H54 (cell line): ENCODE measurements at places on chromosomes 5 and 9.
A peak's percentile ranks its signal among the peaks of the same experiment; 100 is the strongest.

DNA sequence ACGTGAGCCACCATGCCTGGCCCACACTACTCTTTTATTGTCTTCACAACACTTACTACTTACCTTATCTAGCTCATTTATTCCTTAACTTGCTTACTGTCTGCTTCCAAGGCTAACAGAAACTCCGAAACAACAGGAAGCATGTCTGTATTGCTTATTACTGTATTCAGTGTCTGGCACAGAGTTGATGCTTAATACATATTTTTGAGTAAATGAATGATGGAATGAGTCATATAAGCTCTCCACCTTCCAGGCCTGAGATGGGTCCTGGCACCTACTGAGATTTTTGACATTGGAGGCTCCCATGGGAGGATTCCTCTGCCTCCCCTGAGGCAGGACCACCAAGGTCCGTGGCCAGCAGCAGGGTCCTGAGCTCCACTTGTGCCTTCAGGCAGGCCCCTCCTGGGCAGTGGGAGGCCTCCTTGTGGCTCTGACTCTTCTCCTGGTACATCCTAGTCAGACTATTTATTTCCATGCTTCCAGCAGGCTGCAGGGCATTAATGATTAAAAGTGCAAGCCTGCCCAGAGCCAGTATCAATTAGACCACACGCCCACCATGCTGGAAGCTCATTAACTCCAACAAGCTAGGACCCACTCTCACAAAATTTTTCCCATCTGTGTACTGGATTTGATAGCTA is 76.5 kb upstream of the CTNNA1 start:
- DNase-seq = no peak

- DNase-seq = no peak
Measured at GRCh38 chr5:121982893-121983285, 21.1 kb downstream of the SRFBP1 start.

- no peak for DNase-seq
Measured at GRCh38 chr5:154097031-154097430, 58.3 kb downstream of the MFAP3 start.

DNA sequence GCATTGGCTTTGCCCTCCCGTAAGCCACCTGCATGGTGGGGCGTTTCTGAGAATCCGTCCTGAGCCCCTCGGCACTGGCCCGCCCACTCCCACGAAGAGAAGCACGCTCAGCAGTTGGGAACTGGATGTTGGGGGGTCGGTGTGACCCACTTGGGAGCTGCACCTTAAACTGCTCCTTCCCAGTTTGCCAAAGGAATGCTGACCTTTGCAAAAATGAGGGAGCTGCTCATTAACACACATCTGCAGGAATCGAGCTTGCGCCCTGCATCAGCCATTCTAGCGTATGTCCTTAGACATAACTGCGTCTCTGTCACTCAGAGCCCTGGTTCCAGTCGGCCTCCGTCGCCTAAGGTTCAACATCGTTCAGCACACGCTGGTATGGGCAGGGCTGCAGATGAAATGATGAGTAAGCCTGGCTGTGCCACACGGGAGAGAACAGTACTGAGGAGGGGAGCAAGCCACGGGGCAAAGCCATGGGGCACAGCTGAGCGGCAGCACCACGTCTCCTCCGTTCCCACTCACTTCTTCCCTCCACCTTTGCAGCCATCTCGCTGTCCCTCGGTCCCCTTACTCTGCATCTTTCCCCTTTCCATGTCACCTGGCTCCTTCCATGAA is 28.8 kb upstream of the NCS1 start:
- DNase-seq = no peak

DNA sequence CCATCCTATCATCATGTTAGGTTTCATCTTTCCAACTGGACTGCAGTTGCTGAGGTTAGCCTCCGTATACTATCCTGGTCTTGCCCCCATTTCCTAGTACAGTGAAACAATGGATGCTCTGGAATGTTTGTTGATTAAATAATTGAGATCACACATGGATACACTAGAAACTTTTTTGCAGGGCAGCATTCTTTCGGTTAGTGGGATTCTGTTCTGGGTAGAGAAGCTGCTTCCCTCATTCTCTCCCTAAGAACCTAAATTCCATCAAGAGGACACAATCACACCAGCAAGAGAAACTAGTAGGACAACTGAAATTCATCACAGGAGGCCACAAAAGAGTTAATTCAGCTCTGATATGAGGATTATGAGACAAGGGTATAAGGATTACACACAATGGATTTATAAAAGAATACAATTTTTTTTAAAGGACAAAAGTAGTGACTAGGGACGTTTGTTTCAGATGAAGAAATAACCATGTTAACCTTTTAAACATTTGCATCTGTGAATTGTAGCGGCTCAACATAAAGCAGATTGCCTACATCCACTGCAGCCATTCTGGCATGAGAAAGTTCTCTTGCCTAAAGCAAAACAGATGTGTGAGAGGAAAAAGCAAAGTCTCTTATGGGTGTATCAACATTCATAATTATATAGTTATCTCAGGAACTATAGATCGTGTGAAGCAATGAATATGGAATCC is 162.7 kb upstream of the LHFPL2 start:
- no peak for DNase-seq

GRCh38 chr9:136851941-136852663 is at the start of gene MAMDC4:
MAMDC4 (plus strand) TSS chr9:136852346; CDS start chr9:136852417, 71 bp downstream.
- no peak for DNase-seq

- DNase-seq = no peak
Measured at GRCh38 chr9:98401140-98402018, 145.9 kb upstream of the TBC1D2 start.

GRCh38 chr5:39412721-39413394 is 11.9 kb downstream of the DAB2 start:
- no peak for DNase-seq

- peak; percentile 62 for DNase-seq
Measured at GRCh38 chr9:110069326-110070248, 138.4 kb downstream of the C9orf152 start.

DNA sequence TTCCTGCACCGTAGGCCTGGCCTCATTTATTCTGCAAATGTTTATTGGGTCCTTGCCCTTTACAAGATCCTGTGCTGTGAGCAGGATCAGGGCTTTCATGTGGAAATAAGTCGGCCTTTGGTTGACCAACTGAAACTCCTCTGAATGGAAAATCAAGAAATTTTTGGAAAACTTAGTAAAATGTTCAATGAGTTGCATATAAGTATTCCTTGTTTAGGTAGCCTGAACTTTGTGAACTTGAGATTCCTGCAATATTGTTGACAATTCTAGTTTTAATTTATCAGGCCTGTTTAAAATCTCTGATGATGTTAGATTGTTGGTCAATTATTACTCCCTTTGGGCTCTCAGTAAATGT is 1.1 kb downstream of the MAML1 start:
- DNase-seq = no peak

GRCh38 chr9:129761901-129762369 is 9.1 kb upstream of the PTGES start:
- DNase-seq = no peak

- DNase-seq = no peak
Measured at GRCh38 chr9:116904165-116904564, 217.1 kb downstream of the TRIM32 start.

- DNase-seq = no peak
Measured at GRCh38 chr5:164373876-164374275, 868.5 kb downstream of the MAT2B start.

- no peak for DNase-seq
Measured at GRCh38 chr5:173866243-173866857, 21.8 kb upstream of the CPEB4 start.

GRCh38 chr5:2190549-2190948 is 307.8 kb upstream of the IRX4 start:
- DNase-seq = no peak

- no peak for DNase-seq
Measured at GRCh38 chr5:122673343-122673742, 101.5 kb upstream of the SNX2 start.

DNA sequence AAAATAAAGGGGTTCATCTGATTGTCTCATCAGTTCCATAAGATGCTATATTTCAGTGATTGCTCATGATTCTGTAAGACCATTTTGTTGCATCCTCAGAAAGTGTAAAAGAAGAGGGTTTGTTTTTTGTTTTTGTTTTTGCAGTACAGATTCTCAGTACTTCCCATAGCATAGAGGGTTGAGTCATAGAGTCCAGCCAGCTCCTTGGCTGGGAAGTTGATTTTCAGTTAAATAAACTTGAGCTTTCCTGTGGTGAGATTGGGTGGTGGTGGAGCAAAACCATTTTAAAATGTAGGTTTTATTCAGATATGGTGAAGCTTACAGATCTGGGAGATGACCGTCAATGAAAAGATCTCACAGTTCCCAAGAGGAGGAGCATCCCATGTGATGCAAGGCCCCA is 48.2 kb downstream of the DAPK1 start:
- DNase-seq = no peak

DNA sequence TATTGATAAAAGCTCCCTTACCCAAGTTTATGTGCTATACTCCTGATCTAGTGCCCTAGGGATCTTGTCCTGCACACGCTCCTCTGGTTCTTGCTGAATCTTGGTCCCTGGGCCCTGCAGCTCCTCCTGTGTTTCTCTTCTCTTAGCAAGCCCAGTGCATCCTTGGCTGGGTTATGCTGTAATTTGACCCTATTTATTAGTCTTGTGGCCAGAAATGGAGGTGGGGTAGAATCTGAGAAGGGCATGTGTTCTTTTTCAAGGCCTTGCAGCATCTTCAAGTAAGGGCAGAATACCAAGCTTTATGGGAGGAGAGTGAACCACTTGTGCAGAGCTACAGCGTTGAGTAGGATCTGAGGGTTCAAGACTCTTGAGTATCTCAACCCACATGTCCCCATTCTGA is 366.8 kb downstream of the FAM170A start:
- no peak for DNase-seq

- no peak for DNase-seq
Measured at GRCh38 chr5:64594601-64595000, 88.8 kb downstream of the RGS7BP start.
